ENCODE measurements at places on chromosomes 12 and 14. TPM values are rescaled to one million over a fixed set of nuclear protein-coding genes. Genes with fewer than 3 reads are reported as not detected.

The TULP3 gene
- 32.7 TPM for polyA plus RNA-seq

- DNase-seq, result no peak
Measured at GRCh38 chr12:40225337-40225983, 663 bp downstream of the LRRK2 start.

The CATSPERB gene
- polyA plus RNA-seq, result 0.68 TPM

The ERBB3 gene
- 73.5 TPM for polyA plus RNA-seq

GRCh38 chr12:100858656-100859055 is 64.1 kb downstream of the ANO4 start:
- no peak for DNase-seq

GRCh38 chr14:93128725-93129459 is 13.2 kb upstream of the ITPK1 start:
- no peak for DNase-seq

The TMBIM6 gene
- polyA plus RNA-seq, result 665 TPM

- DNase-seq, result no peak
Measured at GRCh38 chr14:99685596-99685995, 1.5 kb downstream of the CYP46A1 start.

DNA sequence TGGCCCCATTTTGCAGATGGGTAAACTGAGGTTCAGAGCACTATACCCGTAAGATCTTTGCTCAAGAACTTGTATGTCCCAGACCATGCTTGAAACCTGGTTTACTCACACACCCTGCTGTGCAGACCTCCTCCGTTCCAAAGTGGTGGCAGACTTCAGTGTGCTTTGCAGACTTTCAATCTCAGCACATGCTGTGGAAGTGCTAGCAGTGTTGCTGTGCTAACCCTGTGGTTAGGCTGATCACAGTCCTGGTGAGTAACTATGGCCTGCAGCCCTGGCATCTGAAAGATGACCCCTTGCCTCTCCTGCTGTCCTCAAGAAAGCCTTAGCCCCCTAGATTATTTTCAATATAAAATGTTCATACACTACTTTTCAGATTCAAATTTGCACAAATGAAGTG is 450.6 kb downstream of the DPF3 start:
- no peak for DNase-seq

GRCh38 chr12:26425587-26426260 is 230.4 kb downstream of the SSPN start:
- no peak for DNase-seq

DNA sequence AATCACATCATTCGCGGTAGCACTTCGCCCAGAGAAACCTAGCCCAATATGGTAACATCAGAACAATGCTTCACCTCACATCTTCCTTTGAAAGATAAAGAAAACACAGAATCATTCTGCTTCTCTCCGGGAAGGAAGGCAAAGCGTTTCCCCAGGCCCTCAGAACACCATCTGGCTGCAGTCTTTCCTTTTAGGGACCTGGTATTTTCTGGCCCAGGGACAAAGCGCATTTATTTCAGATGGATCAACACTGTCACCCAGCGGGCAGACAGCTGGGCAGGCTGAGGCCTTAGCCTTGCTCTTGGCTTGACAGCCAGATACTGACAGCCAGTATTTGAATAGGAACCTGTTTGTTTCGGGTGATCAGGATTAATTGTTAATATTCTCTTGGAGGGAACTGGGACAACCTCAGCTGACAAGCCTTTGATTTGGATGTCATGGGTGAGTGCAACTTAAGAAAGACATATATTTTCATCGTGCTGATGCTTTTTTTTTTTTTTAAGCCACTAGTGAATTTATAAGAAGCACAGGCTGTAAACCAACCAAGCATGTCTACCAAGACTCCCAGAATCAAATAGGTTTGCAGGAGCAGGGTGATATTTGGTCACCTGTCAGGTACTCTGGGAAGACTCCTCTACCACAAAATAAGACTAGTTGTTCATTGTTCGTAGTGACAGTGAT is 118.9 kb downstream of the VEZT start:
- peak; percentile 78 for DNase-seq

- DNase-seq, result no peak
Measured at GRCh38 chr12:131713349-131713748, 2.5 kb downstream of the SFSWAP start.

The TMEM63C gene
- 0.57 TPM for polyA plus RNA-seq

The REP15 gene
- 2.5 TPM for polyA plus RNA-seq

- DNase-seq, result no peak
Measured at GRCh38 chr14:63240221-63240620, 36.0 kb downstream of the RHOJ start.

The CCDC198 gene
- 506 TPM for polyA plus RNA-seq

GRCh38 chr14:71231521-71232393 is 324.5 kb downstream of the PCNX1 start:
- DNase-seq, result no peak

The IL23A gene
- polyA plus RNA-seq, result 0.67 TPM

DNA sequence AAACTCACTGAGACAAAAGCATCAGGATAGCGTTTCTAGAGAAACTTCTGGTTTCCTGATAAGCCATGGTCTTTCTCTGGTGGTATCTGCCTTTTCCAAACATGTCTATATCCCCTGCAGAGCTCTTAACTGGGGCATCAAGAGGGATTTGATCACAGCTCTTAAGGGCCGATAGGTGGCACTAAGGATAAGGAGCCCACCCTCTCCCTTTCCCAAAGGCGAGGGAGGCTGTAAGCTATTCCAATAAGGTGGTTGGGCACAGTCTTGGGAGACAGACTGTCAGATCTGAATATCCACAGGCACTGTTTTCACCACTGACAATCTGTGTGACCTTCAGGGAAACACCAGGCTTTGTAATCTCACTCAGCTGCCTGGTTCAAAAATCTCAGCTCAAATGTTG is 206.0 kb downstream of the ADGRD1 start:
- no peak for DNase-seq

The LRP1-AS gene
- not detected for polyA plus RNA-seq

DNA sequence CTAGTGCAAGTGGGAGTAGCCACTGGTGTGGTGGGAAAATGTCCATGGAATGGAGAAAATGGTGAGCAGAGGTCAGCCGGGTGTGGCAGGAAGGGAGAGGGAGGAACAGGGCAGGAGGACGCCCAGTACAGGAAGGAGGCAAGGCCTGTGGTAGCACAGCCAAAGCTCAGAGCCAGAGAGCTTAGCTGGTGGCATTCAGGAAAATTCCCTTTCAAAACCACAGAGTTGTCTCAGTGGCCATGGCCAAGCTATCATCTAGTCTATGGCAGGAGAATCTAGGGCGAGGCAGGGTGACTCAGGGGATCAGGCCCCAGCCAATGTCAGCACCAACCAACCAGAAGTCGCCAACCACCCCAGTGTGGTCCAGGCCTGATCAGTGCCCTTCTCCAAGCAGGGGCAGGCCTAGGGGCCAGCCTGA is 67.7 kb upstream of the DDX11 start:
- no peak for DNase-seq

GRCh38 chr12:63103494-63104131 is 47.4 kb downstream of the AVPR1A start:
- no peak for DNase-seq

- DNase-seq, result no peak
Measured at GRCh38 chr12:110379631-110380030, 23.9 kb downstream of the ANAPC7 start.

DNA sequence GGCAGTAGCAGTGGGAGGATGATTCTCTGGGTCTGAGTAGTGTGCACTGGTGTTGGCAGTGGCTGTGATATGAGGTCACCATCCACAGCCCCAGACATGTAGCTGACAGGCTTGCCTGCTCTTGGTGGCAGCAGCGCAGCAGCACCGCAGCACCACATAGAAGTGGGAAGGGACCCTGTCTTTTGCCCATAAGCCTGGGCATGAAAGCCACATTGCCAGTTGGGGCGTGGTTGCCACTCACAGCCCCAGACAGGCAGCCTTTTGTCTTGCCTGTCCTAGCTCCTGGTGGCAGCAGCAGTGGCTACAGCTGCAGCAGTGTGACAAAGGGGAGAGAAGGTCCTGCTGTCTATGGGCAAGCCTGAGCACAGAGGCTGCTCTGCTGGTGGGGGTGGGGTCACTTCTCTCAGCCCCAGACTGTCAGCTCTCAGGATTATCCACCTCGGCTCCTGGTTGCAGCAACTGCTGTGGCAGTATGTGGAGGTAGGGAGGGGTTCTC is 71.5 kb downstream of the BRMS1L start:
- no peak for DNase-seq

- DNase-seq, result no peak
Measured at GRCh38 chr14:102029956-102030355, 56.9 kb downstream of the HSP90AA1 start.

DNA sequence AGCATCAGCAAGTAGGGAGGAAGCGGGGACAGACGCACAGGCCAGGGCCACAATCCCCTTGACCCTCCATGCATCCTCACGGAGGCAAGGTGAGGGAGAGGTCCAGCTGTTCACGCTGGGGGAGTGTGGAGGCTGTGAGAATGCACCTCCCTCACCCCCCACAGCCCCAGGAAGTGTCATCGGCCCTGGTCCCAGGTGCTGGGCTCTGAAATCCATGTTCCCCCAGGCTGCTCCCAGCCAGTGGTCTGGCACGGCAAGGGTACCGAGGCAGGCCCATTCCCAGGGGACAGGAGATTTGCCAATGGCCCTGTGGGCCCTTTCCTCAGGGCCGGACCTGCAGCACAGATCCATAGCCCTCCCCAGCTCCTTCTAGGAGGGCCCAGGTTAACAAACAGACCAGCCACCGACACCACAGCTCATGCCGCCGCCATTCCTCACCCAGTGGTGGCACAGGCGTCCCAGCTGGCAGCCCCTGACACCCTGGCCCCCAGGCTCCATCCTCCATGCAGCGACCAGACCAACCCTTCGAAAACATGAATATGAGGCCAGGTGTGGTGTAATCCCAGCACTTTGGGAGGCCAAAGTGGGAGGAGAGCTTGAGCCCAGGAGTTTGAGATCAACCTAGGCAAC is 21.9 kb upstream of the EIF5 start:
- no peak for DNase-seq

DNA sequence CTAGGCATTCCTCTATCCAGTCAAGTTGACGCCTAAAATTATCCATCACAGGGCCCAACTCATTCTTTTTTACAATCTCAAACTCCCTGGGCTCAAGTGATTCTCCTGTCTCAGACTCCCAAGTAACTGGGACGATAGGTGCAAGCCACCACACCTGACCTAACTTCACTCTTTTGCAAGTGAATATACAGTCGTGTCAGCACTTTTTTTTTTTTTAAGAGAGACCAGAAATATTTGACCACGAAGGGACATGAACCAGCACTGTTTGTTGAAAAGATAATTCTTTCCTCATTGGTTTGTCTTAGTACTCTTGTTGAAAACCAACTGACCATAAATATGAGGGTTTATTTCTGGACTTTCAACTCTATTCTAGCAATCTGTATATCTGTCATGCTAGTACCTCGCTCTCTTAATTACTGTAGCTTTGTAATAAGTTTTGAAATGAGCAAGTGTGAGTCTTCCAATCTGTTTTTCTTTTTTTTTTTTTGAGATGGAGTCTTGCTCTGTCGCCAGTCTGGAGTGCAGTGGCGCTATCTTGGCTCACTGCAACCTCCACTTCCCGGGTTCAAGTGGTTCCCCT is 14.0 kb downstream of the PTGR2 start:
- no peak for DNase-seq

The INSM2 gene
- not detected for polyA plus RNA-seq

- DNase-seq, result peak; percentile 44
Measured at GRCh38 chr12:21697904-21698630, 40.4 kb upstream of the LDHB start.

GRCh38 chr14:22597771-22598098 is 365 bp upstream of the ABHD4 start:
- DNase-seq, result no peak

DNA sequence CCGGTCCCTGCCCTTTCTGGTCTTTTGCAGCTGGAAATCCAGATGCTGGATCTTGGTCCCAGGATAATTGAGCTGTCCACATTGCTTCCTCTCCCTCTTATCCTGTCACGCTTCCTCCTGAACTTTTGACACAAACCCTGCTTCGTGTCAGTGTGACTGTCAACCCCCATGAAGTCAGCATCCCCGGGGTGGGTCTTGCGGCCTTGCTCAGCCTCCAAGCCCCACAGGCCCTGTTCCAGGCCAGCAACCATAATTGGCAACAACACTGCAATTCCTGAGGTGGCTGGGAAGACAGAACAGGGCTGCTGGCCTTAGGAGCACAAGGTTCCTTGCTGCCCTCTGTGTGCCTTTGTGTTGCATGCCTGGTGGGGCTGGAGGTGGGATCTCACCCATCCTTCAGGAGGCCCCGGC is 74.9 kb downstream of the NTF3 start:
- no peak for DNase-seq

GRCh38 chr14:99245564-99246511 is 26.2 kb downstream of the BCL11B start:
- no peak for DNase-seq

The PLEKHG7 gene
- polyA plus RNA-seq, result 0.75 TPM

DNA sequence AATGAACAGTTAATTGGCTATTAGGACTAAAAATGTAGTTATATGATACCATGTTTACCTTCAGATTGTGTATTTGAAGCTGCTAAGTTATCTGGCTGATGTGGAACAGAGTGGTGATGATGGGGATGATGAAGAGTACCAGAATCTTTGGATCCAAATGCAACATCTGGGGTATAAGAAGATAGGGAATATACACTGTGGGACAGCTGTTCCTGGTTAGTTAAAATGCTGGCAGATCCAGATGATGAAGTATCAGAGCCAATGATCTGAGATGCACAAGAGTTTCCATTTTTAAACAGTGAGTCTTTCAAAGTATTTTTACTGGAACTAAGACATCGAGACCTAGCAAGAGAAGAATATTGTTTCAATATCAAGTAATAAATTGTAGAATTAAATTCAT is 31.6 kb downstream of the SENP1 start:
- DNase-seq, result no peak

The BRMS1L gene
- 22.5 TPM for polyA plus RNA-seq

The ITGB7 gene
- 1.4 TPM for polyA plus RNA-seq

DNA sequence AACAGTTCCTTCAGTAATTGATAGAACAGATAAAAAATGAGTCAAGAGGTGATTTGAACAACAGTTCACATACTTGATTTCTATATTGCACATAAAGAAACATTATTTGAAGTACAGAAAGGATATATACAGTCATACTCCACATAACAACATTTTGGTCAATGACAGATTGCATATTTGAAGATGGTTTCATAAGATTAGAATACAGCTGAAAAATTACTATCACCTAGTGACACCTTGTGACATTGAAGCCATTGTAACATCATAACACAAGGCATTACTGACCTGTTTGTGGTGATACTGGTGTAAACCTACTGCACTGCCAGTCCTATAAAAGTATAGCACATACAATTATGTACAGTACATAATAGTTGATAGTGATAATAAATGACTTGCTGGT is 43.1 kb upstream of the ABCC9 start:
- DNase-seq, result no peak

GRCh38 chr12:53102883-53103807 is at the start of gene SOAT2:
Gene SOAT2, plus strand, starts transcription at chr12:53103486. Its CDS starts 92 bp downstream, at chr12:53103578.
- DNase-seq, result no peak

GRCh38 chr12:46895726-46896125 is 69.9 kb upstream of the SLC38A4 start:
- DNase-seq, result no peak

Data from renal cortex interstitium (tissue), 15 donors.